ENCODE measurements at places on chromosomes 1 and 21.

DNA sequence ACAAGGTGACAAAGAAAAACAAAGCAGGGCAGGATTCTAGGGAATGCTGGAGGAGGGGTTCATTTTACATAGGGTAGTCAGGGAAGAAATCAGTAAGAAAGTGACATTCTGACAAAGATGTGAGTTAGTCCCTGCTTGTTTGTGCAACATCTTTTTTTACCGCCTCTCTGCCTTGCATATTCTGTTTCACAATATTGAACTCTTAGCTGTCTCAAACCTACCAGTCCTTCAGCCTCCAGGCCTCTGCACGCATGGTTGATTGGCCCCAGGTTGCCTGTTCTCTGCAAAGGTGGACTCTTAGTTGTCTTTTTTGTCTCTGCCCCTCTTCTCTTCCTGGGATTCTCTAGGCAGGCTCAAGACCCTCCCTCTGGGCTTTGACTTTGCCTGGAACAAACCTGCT lies 152.2 kb upstream of the RUNX1 start:
- DNase-seq, result no peak

DNA sequence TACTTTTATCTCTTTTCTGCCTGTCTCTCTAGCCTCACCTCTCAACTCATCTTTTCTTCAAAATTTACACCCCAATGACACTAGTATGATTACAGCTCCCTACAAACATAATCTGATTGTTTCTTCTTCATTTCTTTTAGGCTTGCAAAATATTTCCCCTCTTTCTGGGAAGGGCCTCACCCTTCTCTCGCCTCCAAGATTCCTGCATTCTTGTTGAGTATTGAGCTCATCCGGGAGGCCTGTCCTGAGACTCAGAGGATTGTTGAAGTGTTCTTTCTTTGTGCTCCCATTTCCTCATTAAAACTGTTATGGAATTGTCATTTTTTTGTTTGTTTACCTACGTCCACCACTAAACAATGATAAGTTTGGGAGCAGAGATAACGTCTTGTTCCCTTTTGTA lies 99.1 kb upstream of the CHRM3 start:
- no peak for DNase-seq

GRCh38 chr1:8083739-8084484 lies 57.8 kb upstream of the ERRFI1 start:
- DNase-seq, result no peak

DNA sequence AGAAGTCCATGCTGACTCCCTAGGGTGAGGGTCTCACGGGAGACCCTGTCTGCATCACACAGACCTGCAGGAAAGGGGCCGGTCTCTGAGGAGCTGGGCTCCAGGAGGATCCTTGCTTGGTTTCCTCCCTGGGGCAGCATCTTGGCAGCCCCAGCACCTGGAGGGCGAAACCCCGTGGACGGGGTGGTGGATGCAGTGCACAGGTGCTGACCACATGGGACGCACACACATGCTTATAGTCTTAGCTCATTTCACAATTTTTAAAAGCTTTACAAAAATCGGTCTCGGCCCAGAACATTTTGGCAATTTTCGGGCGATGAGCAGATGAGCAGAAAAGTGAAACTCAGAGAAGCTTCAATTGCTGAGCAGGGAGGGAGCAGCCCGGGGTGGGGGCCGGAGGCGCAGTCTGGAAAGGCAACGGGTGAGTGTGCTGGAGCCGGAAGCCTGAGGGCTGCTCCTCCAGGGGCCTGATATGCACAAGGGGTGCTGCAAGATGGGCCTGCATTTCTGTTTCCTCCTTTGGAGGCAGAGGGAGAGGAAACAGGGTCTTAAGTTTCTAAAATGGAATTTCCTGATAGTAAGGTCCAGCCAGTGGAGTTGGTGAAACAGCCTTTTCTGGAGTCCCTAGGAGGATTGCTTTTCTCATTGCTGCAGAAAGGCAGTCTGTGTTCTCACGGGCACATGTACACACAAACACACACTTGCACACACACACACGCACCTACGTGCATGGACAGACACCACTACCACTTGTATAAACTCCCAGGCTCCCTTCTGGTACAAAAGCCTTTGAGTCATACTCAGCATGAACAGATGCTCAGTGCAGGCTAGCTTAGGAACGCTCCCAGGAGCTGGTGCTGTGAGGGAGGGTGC lies 60.6 kb downstream of the SCCPDH start:
- DNase-seq, result no peak

GRCh38 chr1:24932284-24932683 lies 2.2 kb upstream of the RUNX3 start:
- peak; percentile 13 for DNase-seq

DNA sequence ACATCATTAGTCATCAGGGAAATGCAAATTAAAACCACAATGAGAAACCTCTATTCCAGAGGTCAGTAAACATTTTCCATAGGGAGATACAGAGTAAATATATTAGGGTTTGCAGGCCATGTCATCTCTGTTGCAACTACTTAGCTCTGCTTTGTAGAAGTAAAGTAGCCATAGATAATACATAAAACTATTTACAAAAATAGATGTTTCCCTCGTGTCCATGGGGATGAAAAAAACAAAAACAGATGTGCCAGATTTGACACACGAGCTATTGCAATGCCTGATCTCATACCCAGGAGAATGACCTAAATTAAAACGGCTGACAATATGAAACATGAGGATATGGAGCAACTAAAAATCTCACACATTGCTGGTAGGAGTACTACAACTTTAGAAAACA lies 17.3 kb downstream of the LTN1 start:
- no peak for DNase-seq

- no peak for DNase-seq
These were observed 615 bp downstream of the CLIC4 start for GRCh38 chr1:24745711-24746413.

- no peak for DNase-seq
These were observed 120.0 kb downstream of the NGF start for GRCh38 chr1:115218034-115218405.

- DNase-seq, result no peak
These were observed 20.1 kb upstream of the SELENON start for GRCh38 chr1:25779894-25780293.

- DNase-seq, result peak; percentile 21
These were observed 51.0 kb downstream of the KIAA0319L start for GRCh38 chr1:35505911-35506798.

DNA sequence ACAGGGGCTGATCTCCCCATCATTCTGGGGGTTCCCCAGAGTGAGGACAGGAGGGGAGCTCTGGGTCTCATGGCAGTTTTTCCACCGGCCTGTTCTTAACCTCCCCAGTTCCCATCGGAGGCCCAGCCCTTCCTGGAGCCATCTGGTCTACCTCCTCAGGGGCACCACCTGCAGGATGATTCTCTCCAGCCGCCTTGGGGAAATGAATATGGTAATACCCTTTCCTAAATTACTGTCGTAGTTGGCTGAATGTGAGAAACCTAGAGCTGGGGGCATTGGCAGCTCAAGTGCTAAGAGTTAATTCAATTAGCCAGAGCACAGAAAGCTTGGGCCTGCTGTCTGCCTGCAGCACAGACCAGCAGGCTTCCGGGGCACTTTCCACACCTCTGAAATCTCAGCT lies 64.9 kb downstream of the TAS1R2 start:
- DNase-seq, result no peak

DNA sequence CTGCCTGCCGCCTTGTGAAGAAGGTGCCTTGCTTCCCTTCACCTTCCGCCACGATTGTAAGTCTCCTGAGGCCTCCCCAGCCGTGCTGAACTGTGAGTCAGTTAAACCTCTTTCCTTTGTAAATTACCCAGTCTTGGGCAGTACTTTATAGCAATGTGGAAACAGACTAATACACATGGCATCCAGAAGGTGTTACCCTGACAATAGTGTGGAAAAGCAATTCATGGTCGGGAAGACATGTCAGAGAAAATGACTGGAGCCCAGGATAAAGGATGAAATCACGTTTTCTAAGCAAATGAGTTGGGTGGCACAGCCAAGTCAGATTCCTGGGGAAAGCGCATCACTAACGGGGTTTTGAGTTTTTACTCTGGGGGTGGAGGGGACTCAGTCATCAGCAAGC lies 76.4 kb downstream of the HLCS start:
- no peak for DNase-seq

- no peak for DNase-seq
These were observed 868.2 kb upstream of the CXADR start for GRCh38 chr21:16644685-16645084.

DNA sequence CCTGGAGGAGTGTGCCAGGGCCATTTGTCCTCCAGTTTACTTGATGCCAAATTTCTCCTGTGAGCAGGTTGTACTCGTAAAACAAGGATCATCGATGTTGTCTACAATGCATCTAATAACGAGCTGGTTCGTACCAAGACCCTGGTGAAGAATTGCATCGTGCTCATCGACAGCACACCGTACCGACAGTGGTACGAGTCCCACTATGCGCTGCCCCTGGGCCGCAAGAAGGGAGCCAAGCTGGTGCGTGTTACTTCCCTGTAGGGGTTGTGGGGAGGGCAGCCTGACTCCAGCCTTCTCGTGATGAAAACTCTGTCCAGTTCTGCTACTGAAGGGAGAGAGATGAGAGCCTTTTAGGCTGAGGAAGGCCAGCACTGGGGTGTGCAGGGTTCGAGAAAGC lies 2.2 kb downstream of the RPS8 start:
- DNase-seq, result no peak

GRCh38 chr1:145696630-145696960 lies 10.6 kb downstream of the PDZK1 start:
- DNase-seq, result no peak

DNA sequence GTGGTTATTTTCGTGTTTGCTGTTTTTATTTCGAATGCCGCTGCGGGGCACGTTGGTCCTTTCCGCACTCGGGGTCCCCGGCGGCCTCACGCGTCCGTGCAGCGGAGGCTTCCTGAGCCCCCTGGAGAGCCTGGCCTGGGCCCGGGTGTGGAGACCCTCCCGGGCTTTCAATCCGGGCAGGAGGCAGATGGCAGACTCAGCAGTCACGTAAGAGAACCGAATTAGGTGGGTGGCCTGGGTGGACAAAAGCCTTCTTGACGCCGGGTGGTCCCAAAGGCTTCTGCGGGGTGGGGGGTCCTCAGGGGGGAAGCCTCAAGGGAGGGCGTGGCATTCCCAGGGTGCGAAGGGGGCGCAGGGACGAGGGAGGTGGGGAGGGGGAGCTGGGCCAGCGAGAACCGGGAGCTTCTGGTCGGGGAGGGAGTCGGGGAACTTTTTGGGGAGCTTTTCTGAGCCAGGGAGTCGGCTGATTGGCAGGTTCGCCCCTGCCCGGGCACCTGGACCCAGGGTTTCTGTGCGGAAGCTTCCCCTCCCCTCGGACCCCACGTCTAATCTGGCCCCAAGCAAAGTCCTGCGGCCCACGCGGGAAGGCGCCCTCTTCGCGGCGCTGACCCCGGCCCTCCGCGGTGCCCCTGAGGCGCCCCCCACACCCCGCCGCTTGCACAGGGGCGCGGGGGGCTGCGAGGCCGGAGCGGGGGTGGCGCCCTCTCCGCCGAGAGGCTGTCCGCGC lies 1.3 kb upstream of the HES4 start:
- DNase-seq, result no peak

GRCh38 chr1:66276218-66276617 lies 257.7 kb upstream of the SGIP1 start:
- no peak for DNase-seq

DNA sequence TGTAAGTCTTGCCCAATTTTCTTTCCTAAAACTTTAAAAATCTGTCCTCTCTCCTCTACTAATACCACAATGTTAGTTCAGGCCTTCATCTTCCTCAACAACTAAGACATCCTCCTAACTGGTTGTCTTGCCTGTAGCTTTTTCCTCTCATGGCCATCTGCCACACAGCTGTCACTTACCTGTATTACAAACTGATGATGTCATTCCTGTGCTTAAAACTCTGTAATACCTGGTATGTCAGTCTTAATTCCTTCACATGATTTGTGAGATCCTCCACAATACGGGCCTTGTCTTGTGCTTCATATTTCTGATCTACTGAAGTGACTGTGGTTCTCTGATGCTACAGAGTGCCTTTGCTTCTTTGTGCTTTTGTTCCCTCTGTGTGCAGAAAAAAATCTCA lies 9.8 kb downstream of the MRPS14 start:
- no peak for DNase-seq

GRCh38 chr1:64471218-64472039 lies 1.5 kb downstream of the CACHD1 start:
- DNase-seq, result peak; percentile 3

DNA sequence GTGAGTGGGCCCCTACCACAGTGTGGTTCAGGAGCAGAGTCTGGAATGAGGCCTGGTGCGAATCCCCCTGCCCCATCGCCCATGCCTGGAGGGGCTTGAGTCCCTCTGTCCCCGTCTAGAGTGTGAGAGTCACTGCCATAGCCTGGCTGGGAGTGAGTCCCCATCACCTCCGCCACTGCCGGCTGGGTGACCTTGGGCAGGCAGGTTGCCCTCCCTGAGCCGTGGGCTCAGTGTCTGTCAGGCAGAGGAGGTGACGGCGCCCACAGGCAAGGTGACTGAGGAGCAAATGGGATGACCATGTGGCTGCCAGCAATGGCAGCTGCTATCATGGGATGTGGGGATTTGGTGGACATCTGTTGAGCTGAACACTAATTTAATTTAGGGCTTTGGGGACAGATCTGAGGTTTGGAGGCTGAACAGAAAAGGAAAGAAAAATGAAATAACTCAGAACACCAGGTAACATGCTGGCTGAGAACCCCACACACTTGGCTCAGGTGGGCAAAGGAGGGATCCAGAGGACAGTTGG lies 38.1 kb upstream of the GPR153 start:
- no peak for DNase-seq

Measured in NCI-H1436 (cell line).